Natural killer cell treated with Interleukin-12 subunit alpha and Interleukin-12 subunit beta and Interleukin-15 and Interleukin-18, amount 100 ng/mL, for 72 hours (primary cell): ENCODE measurements at places on chromosomes 3 and 15.
A peak's percentile ranks its signal among the peaks of the same experiment; 100 is the strongest.

- no peak for DNase-seq
- no peak overlapping the region for H3K4me3 ChIP-seq
- H3K4me1 ChIP-seq = peaks cover 14% of the 10 kb centered on the region
- no peak overlapping the region for H3K27ac ChIP-seq
Measured at GRCh38 chr15:63372753-63373152, 8.9 kb downstream of the CA12 start.

GRCh38 chr3:188734395-188734794 is 437.4 kb upstream of the TPRG1 start:
- no peak for DNase-seq
- H3K4me3 ChIP-seq = no peak overlapping the region
- no peak overlapping the region for H3K27ac ChIP-seq
- no peaks in the 10 kb centered on the region for H3K36me3 ChIP-seq
- no peaks in the 10 kb centered on the region for H3K27me3 ChIP-seq

DNA sequence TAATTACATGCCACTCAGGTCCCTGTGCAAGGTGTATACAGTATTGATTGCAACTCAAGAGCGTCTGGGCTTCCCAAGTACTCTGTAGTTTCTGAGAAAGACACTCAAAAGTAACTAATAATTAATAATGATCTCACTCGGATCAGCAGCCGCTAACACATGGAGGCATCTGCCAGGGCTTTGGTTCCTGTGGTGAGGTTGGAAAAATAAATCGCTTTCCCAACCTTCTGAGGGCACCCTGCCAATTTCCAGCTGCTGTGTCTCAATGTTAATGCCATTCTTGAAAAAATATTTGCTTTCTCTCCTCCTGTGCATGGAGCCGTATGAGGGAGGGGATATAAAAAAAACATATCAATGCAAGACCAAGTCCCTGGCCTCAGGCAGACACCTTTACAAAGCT is 116.5 kb upstream of the SLC2A2 start:
- H3K27me3 ChIP-seq = no peaks in the 10 kb centered on the region
- no peak overlapping the region for H3K27ac ChIP-seq
- DNase-seq = no peak

GRCh38 chr3:72836923-72837322 is 11.3 kb downstream of the SHQ1 start:
- no peaks in the 10 kb centered on the region for H3K27me3 ChIP-seq
- no peak overlapping the region for H3K27ac ChIP-seq
- H3K4me1 ChIP-seq = peaks cover 4% of the 10 kb centered on the region
- H3K4me3 ChIP-seq = no peak overlapping the region

DNA sequence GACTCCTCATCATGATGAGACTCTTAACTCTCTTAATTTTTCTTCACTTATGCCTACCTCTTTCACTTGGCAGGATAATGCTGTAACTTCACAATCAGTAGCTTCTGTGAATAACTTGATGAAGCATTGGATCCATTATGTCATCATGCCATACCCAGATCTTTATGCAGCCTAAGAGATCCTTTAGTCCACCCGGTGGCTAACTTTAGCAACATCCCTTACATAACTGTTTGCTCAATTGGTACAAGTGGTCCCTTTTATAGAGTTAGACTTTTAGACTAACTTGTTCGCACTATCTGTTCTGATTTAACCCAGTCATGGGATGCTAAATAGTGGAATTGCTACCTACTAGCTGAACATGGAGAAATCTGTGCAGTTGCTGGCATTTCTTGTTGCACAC is 184.5 kb downstream of the USP13 start:
- no peak overlapping the region for H3K4me3 ChIP-seq
- peaks cover 11% of the 10 kb centered on the region for H3K27me3 ChIP-seq
- H3K27ac ChIP-seq = no peak overlapping the region
- no peaks in the 10 kb centered on the region for H3K4me1 ChIP-seq
- no peaks in the 10 kb centered on the region for H3K36me3 ChIP-seq

- peak overlapping the region; percentile 96 for H3K4me3 ChIP-seq
- peaks cover 4% of the 10 kb centered on the region for H3K36me3 ChIP-seq
- H3K27ac ChIP-seq = peak overlapping the region; percentile 84
- H3K27me3 ChIP-seq = no peaks in the 10 kb centered on the region
- peaks cover 48% of the 10 kb centered on the region for H3K4me1 ChIP-seq
Measured at GRCh38 chr3:160564258-160564911, 986 bp downstream of the KPNA4 start.

DNA sequence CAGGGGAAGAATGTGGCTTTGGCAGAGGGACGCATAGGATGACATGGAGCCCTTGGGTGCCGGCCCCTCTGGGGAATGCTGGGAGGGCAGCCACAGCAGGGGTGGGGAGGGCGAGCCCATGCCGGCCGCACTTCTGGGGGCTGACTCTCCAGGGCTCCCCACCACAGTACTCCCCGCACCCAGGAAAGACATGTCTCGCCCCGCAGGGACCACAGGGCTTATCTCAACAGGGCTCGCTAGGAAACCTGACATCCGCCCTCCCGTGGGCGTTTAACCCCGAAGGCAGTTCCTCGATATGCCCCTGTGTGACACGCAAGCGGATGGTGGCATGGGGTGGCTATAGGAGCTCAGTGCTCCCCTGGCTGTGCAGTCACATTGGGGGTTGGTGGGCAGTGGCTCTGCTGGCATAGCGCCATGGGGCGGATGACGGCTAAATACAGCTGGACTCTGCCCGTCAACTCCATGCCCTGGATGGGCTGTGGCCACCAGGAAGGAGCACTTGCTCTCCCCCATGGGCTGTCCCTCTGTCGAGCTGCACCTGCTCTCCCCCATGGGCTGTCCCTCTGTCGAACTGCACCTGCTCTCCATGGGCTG is 141.4 kb downstream of the ADAMTS17 start:
- H3K36me3 ChIP-seq = no peaks in the 10 kb centered on the region
- no peak for DNase-seq
- peaks cover 17% of the 10 kb centered on the region for H3K27me3 ChIP-seq
- H3K4me1 ChIP-seq = peaks cover 20% of the 10 kb centered on the region
- no peak overlapping the region for H3K27ac ChIP-seq

DNA sequence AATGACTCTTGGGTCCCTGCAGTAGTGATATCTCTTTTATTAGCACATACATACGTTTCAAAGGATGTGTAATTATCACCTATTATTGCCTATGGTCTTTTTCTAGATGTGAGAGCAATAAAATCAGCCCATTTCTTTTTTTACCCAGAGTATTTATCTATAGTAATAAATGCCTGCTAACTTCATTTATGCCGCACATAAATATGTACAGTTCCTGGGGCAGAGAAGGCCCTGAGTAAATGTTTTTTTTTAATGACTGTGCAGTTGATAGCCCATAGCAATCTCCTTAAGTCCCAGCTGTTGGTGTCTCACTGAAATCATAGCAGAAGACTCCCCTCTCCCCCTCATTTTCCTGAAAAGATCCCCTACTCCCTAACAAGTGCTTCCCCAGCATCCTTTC is 16.7 kb downstream of the RAB8B start:
- DNase-seq = no peak
- H3K36me3 ChIP-seq = peaks cover 9% of the 10 kb centered on the region
- no peaks in the 10 kb centered on the region for H3K27me3 ChIP-seq
- H3K27ac ChIP-seq = peak overlapping the region; percentile 91
- H3K4me1 ChIP-seq = peaks cover 79% of the 10 kb centered on the region
- H3K4me3 ChIP-seq = no peak overlapping the region

DNA sequence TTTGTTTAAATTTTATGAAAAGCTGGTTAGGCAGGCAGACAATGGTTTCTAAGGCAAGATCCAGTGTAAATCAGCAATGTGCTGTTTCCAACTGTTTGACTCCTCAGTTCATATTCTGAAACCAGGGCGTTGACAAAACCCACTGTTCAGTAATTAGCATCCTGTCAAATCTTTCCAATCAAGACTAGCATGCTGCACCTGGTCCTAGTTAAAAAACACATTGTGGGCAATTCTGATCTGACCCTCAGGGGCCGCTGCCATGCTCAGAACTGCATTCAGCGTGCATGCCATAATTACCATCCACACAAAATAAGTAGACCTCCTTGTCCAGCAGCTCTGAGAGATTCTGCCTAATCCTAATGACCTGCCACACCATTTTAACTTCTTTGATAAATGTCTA is 20.9 kb upstream of the RBP1 start:
- no peak overlapping the region for H3K27ac ChIP-seq
- H3K27me3 ChIP-seq = no peaks in the 10 kb centered on the region
- no peaks in the 10 kb centered on the region for H3K4me1 ChIP-seq
- no peak for DNase-seq

DNA sequence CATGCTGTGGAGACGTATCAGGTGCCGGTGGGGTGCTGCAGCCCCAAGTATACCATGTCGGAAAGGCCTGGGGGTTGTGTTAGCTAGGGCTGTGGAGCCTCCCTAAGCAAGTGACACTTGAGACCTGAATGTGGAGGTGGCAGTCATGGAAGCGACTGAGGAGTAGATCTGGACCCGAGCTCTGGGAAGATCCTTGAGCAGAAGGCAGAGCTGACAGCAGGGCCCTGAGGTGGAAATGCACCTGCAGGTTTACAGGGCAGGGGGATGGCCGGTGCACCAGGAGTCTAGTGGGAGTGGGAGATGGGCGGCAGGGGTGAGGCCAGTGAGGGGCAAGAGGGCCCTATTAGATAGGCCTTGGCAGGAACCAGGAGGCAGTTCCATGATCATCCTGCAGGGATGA is 91.8 kb upstream of the PLXNA1 start:
- H3K36me3 ChIP-seq = no peaks in the 10 kb centered on the region
- no peak overlapping the region for H3K27ac ChIP-seq
- H3K4me1 ChIP-seq = peaks cover 3% of the 10 kb centered on the region
- H3K4me3 ChIP-seq = no peak overlapping the region
- DNase-seq = no peak

DNA sequence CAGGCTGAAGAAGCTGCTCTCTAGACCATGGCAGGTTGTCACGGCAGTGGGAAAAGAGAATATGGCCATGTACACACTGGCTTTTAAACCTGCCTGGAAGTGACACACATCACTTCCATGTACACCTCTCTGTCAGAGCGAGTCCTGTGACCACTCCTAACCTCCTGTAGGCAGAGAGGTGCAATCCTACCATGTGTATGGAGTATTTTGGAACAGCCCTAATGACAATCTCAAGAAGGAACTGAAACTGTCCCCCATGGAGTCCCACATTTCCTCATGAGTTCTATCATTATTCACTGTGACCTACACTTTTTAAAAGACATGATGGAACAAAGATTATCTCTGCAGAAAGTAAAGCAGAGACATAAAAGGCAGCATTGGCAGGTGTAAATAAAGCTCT is 153.4 kb upstream of the PFN2 start:
- no peak overlapping the region for H3K27ac ChIP-seq
- H3K27me3 ChIP-seq = peaks cover 23% of the 10 kb centered on the region
- H3K4me3 ChIP-seq = no peak overlapping the region
- no peak for DNase-seq

- H3K27ac ChIP-seq = peak overlapping the region; percentile 34
- H3K4me3 ChIP-seq = peak overlapping the region; percentile 27
- peaks cover 19% of the 10 kb centered on the region for H3K36me3 ChIP-seq
- H3K27me3 ChIP-seq = no peaks in the 10 kb centered on the region
- DNase-seq = no peak
Measured at GRCh38 chr3:16464511-16465148, 48.9 kb downstream of the RFTN1 start.

DNA sequence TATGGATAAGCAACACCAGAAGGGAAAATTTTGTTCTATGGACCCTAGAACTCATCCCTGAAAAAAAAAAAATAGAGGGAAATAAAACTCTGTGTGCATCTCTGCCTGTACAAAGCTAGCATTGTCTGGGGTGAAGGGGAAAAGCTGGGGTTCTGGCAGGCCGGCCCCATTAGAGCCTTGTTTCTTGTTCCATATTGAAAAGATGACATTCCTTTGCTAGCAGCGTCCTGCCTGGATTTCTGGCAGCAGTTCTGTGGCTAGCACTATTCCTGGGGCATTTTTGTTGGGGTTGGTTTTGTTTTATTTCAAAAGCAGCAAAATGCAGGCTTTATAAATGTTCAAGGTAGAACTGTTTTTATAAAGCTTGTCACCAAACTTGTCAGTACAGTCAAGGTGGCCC is 45.2 kb downstream of the RARB start:
- peaks cover 13% of the 10 kb centered on the region for H3K4me1 ChIP-seq
- no peak overlapping the region for H3K4me3 ChIP-seq
- no peak overlapping the region for H3K27ac ChIP-seq
- H3K36me3 ChIP-seq = no peaks in the 10 kb centered on the region

DNA sequence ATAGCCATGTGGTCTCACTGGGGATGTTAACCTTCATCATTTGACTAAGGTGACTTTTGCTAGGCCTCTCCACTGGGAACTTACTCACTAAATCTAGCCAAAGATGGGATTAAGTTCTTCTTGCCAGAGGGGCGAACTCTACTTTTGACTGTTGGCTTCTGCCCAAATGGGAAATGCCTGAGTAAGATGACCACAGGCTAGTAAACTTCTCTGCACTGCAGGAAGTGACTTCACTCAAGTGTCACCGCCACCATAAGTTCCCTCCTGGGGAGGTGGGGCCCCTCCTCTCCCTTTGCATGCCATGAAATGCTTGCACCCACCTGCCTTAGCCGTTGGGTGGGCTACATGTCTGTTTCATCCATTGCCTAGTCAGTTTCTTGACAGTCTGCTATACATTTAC is 388.3 kb downstream of the FEZF2 start:
- H3K4me1 ChIP-seq = no peaks in the 10 kb centered on the region
- DNase-seq = no peak

- no peaks in the 10 kb centered on the region for H3K4me1 ChIP-seq
- H3K27me3 ChIP-seq = no peaks in the 10 kb centered on the region
- no peak overlapping the region for H3K27ac ChIP-seq
- H3K4me3 ChIP-seq = no peak overlapping the region
Measured at GRCh38 chr15:24835301-24835700, 119.5 kb upstream of the SNRPN start.

GRCh38 chr3:194691481-194692283 is 6.0 kb downstream of the FAM43A start:
- DNase-seq = no peak
- H3K27me3 ChIP-seq = no peaks in the 10 kb centered on the region
- H3K36me3 ChIP-seq = no peaks in the 10 kb centered on the region
- no peak overlapping the region for H3K4me3 ChIP-seq
- H3K4me1 ChIP-seq = peaks cover 48% of the 10 kb centered on the region

DNA sequence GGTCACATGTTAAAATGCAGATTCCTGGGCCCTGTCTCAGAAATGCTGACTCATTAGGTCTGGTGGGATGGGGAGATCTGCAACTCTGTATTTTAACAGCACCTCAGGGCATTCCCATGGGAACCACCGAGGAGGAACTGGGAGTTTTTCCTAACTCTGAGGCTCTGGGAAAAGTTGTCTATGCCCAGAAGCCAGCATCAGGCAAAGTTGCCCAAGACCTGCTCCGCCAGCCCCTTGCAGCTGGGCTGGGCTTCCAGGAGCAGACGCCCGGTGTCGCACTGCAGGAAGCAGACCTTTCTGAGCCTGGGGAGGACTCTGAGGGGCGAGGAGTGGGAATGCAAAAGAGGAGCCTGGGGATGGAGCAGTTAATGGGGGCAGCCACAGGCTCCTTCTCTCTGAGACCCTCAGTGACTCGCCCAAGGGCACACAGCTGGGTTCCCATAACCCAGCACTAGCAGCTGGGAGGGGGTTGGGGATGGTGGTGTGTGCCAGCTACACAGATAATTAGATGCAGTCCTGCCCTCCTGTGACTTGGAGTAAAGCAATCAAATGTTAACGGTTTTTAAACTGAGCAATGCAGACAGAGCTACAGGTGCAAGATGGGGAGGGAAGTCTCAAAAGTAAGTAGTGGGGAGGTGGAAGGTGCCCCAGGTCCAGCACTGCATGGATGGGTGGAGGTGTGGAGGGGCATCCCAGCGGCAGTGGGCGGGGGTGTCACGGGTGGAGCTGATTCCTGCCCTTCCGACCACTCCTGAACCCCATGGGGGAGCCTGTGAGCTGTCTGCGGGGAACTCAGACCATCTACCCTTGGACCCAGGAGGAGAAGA is 100.4 kb downstream of the LSM3 start:
- no peak overlapping the region for H3K4me3 ChIP-seq
- H3K27ac ChIP-seq = no peak overlapping the region
- no peaks in the 10 kb centered on the region for H3K4me1 ChIP-seq
- H3K36me3 ChIP-seq = no peaks in the 10 kb centered on the region
- no peaks in the 10 kb centered on the region for H3K27me3 ChIP-seq
